ENCODE measurements at places on chromosomes 13 and 19.

DNA sequence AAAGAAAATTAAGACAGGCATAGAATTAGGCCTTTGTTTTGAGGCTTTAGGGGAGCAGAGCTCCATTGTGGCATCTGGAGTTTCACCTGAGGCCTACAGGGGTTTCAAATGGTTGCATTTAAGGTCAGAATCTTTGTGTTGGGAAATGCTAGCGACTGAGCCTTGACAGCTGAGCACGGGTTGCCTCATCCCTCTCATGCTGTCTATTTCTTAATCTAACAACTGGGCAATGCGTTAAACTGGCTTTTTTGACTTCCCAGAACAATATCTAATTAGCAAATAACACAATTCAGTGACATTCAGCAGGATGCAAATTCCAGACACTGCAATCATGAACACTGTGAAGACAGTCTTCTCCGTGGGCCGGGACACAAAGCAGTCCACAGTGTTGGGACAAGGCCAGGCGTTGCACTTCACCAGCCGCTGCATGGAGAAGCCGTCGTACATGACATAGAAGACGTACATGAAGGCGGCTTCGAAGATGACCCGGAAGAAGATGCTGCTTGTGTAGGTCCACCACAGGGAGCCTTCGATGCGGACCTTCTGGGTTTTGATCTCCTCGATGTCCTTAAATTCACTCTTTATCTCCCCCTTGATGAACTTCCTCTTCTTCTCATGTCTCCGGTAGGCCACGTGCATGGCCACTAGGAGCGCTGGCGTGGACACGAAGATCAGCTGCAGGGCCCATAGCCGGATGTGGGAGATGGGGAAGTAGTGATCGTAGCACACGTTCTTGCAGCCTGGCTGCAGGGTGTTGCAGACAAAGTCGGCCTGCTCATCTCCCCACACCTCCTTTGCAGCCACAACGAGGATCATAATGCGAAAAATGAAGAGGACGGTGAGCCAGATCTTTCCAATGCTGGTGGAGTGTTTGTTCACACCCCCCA lies 3.8 kb downstream of the GJB2 start:
- DNase-seq = no peak

GRCh38 chr19:35991731-35992450 lies 3.1 kb upstream of the SDHAF1 start:
- no peak for DNase-seq

GRCh38 chr13:103517066-103517767 lies 451.0 kb upstream of the SLC10A2 start:
- DNase-seq = no peak

DNA sequence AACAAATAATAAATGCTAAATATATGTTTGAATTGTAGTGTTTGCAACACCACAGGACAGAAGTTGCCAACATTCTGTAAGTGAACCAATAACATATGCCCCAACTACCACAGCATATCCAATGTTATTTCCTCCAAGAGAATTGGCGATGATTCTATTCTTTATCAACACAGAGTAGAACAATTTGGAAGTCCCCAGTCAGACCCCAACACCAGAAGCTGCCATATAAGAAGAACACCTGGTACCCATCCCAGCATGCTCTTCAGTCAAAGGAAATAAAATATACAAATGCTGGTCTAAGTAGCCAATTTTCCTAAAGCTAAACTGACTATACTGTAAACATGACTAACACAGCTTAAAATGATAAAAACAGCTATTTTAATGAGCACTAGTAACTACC lies 145.7 kb downstream of the KLF12 start:
- no peak for DNase-seq

- no peak for DNase-seq
Observed at GRCh38 chr13:31011901-31012654, 79.6 kb downstream of the TEX26 start.

- no peak for DNase-seq
Observed at GRCh38 chr13:41767801-41768200, 193.1 kb downstream of the VWA8 start.

DNA sequence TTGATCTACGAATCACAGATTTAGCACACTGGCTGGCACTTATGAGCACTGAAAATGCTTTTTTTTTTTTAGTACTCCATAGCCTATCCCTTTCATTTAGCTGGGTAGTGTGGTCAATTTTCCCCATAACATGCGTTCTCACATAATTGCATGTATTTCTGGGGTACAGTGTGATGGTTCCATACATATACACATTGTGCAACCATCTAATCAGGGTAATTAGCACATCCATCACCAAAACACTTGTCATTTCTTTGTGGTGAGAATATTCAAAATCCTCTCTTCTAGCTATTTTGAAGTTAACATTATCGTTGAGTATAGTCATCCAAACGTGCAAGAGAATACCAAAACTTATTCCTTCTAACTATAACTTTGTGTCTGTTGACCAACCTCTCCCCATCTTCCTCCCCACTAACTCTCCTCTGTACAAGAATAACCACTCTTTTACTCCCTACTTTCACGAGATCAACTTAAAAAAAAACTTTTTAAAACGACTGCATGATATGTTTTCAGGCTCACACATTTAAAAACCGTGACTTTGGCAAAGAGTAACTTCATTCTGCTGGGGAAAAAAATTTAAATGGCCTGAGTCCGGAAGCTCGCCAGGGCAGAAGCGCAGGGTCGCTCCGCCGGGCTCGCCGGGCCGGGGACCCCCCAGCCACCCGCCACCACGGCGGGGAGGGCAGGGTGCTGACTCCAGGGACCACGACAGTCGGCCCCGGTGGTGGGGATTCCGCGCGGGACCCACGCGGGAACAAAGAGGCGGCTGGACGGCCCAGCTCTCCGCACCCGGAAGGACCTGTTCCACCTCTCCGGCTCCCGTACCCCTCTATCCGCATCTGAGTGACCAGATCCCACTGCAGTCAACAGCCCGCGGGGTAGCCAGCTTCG lies 868 bp upstream of the UBAC2 start:
- no peak for DNase-seq

DNA sequence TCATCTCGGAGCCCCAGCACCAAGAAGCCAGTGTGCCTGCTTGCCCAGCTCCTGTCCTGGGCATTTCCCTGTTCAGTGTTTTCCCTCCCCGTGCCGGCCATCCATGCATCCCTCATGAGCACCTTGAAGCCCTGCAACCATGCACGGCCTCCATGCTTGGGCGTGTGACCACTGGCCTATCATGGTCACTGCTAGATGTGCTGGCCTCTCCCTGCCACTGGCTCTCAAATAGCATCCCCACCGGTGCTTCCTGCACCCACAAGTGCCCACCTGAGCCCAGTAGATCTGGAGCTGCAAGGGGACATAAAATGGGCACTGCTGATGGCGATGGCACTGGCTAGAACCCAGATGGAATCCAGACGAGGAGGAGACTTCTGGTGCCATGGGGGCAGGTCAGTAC lies 126.0 kb downstream of the TUBA3C start:
- no peak for DNase-seq

DNA sequence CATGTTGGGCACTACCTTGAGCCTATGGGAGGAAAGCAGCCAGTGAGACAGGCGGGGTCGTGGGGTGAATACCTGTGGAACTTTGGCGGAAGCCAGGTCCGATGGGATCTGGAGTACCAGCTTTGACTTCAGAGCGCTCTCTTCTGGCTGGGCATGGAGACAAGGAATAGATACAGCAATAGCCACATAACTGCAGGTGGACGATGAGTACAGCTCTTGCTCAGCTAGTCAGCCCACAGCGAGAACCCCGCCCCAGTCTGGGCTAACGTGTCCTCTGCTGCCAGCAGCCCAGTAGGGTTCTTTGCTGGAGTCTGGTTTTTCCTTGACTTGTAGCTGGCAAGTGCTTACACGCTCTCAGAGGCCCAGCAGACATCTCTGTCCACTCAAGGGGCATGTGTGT lies 83.4 kb downstream of the SIPA1L3 start:
- no peak for DNase-seq

GRCh38 chr19:41096353-41096752 lies 8.1 kb downstream of the CYP2A13 start:
- DNase-seq = no peak

DNA sequence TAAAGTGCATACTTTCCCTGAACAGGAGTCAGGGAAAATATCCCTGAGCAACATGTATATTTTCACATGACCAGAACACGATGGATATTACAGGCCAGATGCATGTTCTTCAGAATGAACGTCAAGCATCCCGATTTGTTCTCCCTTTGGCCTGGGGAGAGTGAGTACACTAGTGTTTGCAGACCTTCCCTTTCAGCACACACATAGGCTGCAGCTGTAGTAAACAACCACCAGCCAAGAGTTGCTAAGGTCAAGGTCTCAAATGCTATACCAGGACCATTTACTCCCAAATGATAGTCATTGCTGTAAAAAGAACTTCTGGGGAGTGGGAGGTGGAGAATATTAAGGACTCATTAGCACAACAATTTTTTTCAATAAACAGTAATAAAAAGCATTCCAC lies 3.0 kb downstream of the KLF12 start:
- no peak for DNase-seq

- DNase-seq = no peak
Observed at GRCh38 chr13:79932556-79932955, 408.4 kb downstream of the SPRY2 start.
